Liver (tissue), 10 donors: ENCODE measurements at places on chromosomes 3 and 15.

GRCh38 chr15:89172921-89173320 lies 48.5 kb downstream of the RLBP1 start:
- H3K27ac ChIP-seq = no peak overlapping the region
- H3K36me3 ChIP-seq = peaks cover 52% of the 10 kb centered on the region
- H3K27me3 ChIP-seq = no peaks in the 10 kb centered on the region
- DNase-seq = no peak
- H3K4me3 ChIP-seq = no peak overlapping the region

DNA sequence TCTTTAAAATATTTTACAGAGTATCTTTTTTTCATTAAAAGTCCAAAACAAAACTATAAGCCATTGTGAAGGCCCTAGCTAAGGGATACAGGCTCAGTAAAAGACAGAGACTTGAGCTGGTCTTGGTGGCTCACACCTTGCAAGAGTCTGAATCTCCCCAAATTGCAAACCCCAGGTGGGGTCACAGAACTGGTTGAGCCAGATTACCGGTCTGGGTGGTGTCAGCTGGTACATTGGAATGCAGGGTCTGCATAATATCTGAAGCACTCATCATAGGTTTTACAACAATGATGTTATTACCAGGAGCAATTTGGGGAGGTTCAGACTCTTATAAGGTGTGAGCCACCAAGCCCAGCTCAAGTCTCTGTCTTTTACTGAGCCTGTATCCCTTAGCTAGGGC lies 201.2 kb upstream of the ARPP21 start:
- H3K27me3 ChIP-seq = no peaks in the 10 kb centered on the region
- H3K36me3 ChIP-seq = no peaks in the 10 kb centered on the region
- peaks cover 5% of the 10 kb centered on the region for H3K4me1 ChIP-seq
- no peak overlapping the region for H3K4me3 ChIP-seq

DNA sequence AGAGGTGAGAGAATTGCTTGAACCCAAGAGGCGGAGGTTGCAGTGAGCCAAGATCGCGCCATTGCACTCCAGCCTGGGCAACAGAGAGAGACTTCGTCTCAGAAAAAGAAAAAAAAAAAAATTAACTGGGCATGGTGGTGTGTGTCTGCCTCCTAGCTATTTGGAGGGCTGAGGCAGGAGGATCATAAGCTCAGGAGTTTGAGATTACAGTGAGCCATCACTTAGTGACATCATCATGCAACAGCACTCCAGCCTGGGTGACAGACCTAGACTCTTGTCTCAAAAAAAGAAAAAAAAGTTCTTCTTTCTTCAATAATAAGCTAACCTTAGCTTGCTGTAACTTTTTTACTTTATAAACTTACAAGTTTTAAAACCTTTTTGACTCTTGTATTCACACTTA lies 99.8 kb downstream of the SLMAP start:
- no peak overlapping the region for H3K4me3 ChIP-seq
- H3K36me3 ChIP-seq = peaks cover 3% of the 10 kb centered on the region
- DNase-seq = no peak
- H3K27me3 ChIP-seq = no peaks in the 10 kb centered on the region

DNA sequence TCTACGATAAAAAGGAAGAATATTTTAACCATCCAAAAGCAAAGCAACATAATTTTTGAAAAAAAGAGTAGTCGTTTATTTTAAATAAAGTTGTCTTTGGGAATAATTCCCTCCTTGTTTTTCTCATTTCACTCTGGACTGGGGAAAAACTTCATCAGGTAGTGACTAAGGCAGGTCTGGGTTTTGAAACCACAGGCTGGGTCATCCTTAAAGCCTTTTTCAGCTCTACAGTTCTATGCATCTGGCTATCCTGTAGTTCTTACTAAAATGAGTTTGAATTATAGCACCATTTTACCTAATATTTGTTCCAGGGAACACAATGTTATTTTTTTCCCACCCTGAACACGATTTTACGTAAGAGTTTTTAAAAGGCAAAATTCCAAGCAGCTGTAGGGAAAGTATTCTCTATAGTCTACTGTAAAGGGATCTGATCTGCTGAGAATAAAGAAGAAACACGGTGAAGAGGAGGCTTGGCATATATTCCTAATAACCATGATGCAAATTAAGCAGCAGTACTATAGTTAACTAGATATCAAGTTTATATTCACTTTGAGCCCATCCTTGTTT lies 107.7 kb downstream of the OSBPL10 start:
- no peaks in the 10 kb centered on the region for H3K36me3 ChIP-seq
- no peak overlapping the region for H3K4me3 ChIP-seq
- H3K27me3 ChIP-seq = no peaks in the 10 kb centered on the region

DNA sequence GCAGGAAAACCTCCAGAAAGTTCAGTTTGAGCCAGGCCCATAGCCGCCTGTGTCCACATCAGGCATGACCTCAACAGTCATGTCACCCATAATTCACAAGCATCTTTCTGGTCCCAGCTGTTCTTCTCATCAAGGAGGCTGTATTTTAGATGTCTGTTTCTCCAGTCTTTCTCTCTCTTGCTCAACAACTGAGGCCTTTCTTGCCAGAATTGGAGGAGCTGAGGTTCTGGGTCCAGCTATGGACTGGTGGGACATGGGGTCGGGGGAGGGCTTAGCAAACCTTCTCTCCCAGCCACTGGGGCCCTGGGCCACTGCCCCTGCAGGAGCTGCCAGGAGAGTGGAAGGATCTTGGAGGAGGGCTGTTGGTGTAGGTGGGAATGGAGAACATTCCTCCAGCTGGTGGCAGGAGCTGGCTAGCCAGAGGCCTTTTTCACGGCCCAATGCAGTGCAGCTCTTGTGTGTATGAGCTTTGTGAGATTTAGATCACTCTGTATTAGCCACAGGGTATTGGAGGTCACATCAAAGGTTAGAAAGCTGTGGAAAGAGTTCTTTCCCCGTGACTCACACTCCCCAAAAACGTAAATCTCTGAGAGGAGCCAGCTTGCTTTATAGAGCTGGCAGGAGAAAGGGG lies 23.5 kb downstream of the MAGEF1 start:
- no peaks in the 10 kb centered on the region for H3K4me1 ChIP-seq
- DNase-seq = no peak
- H3K27ac ChIP-seq = no peak overlapping the region
- no peaks in the 10 kb centered on the region for H3K36me3 ChIP-seq
- no peak overlapping the region for H3K4me3 ChIP-seq
- H3K27me3 ChIP-seq = no peaks in the 10 kb centered on the region

DNA sequence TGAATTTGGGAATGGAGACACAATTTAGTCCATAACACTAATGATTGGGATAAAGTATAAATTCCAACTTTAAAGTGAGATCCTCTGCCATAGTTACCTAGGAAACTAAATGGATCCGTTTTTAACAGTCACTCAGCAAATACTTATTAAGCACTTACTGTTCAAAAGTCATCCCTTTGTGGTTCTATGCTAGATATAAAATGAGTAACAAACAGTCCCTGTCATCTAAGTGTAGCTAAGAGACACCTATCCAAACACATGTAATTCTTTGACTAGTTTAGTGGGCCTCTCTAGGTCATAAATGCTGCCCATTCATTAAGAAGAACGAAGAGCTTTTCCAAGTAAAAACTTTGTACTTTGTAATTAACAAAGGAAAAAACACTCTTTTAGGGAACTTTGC lies 244.2 kb upstream of the CDIN1 start:
- H3K4me1 ChIP-seq = no peaks in the 10 kb centered on the region
- DNase-seq = no peak
- no peaks in the 10 kb centered on the region for H3K36me3 ChIP-seq
- no peak overlapping the region for H3K27ac ChIP-seq

DNA sequence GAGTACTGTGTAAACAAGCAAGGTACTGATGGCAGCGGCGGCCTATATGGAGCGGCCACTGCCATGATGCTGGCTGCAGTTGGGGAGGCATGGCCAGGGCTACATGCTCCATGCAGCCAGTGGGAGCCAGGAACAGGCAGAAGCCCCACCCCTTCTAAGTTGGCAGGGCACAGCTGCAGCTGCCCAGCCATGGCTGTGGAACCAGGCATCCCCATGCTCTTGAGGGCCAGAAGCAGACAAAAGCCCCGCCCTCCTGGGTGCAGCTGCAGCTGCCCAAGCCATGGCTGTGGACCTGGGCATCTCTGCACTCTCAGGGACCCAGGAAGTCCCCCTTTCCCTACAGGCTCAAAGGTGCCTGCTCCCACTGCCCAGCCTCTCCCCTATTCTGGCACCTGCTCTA lies 150.9 kb downstream of the FMN1 start:
- no peak for DNase-seq
- no peaks in the 10 kb centered on the region for H3K36me3 ChIP-seq
- H3K4me3 ChIP-seq = no peak overlapping the region
